IMR-90 (cell line): ENCODE measurements at places on chromosomes 12 and 14. TPM values are rescaled to one million over a fixed set of nuclear protein-coding genes. Genes with fewer than 3 reads are reported as not detected.

GRCh38 chr12:78085542-78086182 lies 255.0 kb downstream of the NAV3 start:
- peak; percentile 74 for DNase-seq

DNA sequence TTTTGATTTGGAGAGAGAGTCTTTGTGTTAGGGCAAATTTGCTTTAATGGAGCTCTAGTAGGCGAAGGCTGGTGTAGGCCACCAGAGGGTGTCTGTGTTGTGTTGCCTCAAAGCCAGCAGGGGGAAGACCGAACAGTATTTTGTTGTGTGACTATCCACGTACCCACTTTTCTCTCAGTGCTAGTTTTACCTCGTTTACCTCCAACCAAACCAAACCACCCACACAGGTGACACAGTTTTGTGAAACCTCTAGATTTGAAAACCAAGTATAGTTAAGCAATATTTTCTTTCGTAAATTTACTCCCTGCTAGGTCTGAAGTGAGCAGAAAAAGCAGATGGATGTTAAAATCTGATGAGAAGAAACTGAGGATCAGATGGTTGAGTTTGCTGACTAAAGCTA lies 36.3 kb upstream of the NPFF start:
- peak; percentile 73 for DNase-seq

- DNase-seq: peak; percentile 82
These were observed 138.4 kb downstream of the STXBP6 start for GRCh38 chr14:24911324-24912109.

DNA sequence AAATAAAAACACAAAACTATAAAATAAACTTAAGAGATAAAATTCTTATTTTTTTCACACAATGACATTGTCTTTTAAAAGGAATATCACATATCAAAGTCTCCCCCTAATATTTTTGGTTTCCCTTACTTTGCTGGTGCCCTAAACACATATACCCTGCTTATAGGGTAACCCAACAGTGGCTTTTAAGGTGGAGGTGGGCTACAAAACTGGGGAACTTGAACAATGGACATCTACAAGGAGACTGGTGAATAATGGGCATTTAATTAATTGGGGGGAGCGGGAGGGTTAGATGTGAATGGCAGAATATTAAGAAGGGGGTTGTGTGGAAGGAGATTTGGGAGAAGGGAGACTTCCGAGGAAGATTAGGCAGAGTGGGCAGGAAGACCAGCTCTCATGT lies 9.6 kb downstream of the B4GALNT1 start:
- DNase-seq: no peak

DNA sequence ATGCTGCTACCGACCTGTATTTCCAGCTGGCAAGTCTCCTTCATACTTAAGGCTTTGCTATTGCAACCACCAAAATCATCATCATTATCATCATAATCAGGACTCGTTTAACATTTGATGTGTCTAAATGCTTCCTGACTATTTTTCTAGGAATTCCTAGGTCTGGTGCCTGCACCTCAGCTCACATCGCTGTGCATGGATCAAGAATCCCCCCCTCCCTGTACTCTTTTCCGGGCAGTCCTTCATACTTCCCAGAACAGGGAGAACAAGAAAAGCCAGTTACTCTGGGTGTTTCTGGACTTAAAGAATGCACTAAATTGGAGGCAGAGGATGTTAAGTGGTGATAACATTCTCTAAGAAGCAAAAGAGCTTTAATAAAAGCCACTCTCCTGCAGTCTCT lies 9.4 kb downstream of the ERP27 start:
- no peak for DNase-seq

- DNase-seq: no peak
These were observed 80.9 kb upstream of the TSPAN11 start for GRCh38 chr12:30845676-30846075.

- DNase-seq: no peak
These were observed 3.6 kb upstream of the CLEC2B start for GRCh38 chr12:9872742-9873141.

- DNase-seq: no peak
These were observed 807.8 kb downstream of the AACS start for GRCh38 chr12:125873016-125873415.

DNA sequence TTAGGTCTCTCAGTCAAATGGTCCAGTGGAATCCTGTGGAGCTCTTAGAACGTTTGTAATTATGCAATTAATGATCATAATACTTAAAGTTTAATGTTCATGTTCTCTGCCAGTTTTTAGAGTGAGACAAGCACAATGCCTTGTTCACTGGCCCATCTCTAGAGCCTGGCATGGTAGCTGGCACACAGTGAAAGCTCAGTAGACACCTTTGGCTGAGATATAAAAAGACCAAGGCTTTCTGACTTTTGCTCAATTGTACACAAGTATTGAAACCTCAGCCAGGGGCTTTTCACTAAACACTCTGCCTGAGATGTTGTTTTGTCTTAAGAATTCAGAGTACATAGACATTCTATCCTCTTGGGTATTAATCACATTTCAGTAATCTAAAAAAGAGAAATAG lies 241.8 kb upstream of the ATP2B1 start:
- DNase-seq: no peak

GRCh38 chr12:113261847-113262470 lies 40.7 kb downstream of the TPCN1 start:
- peak; percentile 22 for DNase-seq

Gene KRT72
- not detected in 2 replicates for total RNA-seq

Gene SOX5
- 11.9 and 13.1 TPM in 2 replicates for total RNA-seq

Gene GPR68
- total RNA-seq: 0.28 and 0.72 TPM in 2 replicates

Gene CCNT1
- total RNA-seq: 30.3 and 74.0 TPM in 2 replicates

Gene IQSEC3
- total RNA-seq: not detected in 2 replicates

Gene CD27
- total RNA-seq: not detected in 2 replicates

Gene A2M
- 0.56 and 1.1 TPM in 2 replicates for total RNA-seq

Gene MUCL1
- not detected in 2 replicates for total RNA-seq

Gene RILPL2
- 1.8 and 2.2 TPM in 2 replicates for total RNA-seq

Gene GLI1
- total RNA-seq: 1.3 and 1.4 TPM in 2 replicates

Gene ERP27
- total RNA-seq: not detected in 2 replicates

Gene PDE3A
- 0.18 and 0.28 TPM in 2 replicates for total RNA-seq
